Activated CD4-positive, alpha-beta T cell treated with anti-CD3 and anti-CD28 coated beads for 36 hours (primary cell): ENCODE measurements at places on chromosomes 4 and X. TPM values are rescaled to one million over a fixed set of nuclear protein-coding genes. Genes with fewer than 3 reads are reported as not detected.
A peak's percentile ranks its signal among the peaks of the same experiment; 100 is the strongest.

Gene BEND2
- total RNA-seq, result not detected

DNA sequence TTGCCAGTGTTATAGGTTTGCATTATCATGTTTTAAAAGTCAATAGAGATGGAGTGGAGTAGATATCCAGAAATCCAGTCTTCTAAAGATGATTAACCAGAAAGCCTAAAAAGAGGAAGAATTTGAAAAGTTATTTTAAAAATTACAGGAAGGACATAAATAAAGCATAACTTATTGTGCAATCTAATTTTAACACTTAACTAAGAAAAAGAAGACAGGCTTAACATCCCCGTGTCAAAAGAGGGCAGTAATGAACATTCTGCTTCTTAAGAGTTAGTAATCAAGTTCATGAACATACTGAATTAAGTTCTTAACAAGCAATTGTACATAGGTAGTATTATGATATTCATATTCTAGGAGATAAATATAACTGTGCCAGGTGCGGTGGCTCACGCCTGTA is 39.3 kb downstream of the ELF2 start:
- no peak for DNase-seq

- no peak for DNase-seq
Observed at GRCh38 chrX:10174051-10174450, 17.3 kb downstream of the CLCN4 start.

Gene NHS
- 6.7 TPM for total RNA-seq

Gene SRPX
- total RNA-seq, result not detected

Gene MGARP
- 0.35 TPM for total RNA-seq

Gene CT45A2
- total RNA-seq, result not detected

Gene HPGD
- 2.5 TPM for total RNA-seq

- DNase-seq, result no peak
Observed at GRCh38 chr4:153060196-153060595, 124.1 kb downstream of the FHDC1 start.

- DNase-seq, result no peak
Observed at GRCh38 chrX:84170931-84171330, 17.1 kb downstream of the RPS6KA6 start.

Gene LONRF3
- total RNA-seq, result 1.9 TPM

Gene TBC1D9
- total RNA-seq, result 0.11 TPM

Gene H2AZ1
- 376 TPM for total RNA-seq

DNA sequence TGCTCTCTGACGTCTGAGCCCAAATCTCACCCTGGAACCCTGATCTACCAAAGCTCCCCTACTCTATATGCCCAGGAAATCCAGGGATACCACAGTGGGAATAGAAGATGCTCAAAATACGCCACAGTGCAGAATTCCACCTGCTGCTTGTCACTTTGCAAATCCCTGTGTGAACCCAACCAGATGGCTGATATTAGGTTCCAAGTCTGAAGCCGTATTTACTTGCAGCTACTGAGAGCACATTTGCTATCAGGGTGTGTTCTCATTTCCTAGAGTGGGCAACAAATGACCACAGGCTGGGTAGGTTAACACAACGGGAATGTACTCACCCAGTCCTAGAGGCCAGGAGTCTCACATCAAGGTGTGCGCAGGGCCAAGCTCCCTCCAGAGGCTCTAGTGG is 126.8 kb downstream of the MXRA5 start:
- no peak for DNase-seq

Gene TRIM75
- not detected for total RNA-seq

Gene CXorf49B
- not detected for total RNA-seq

Gene MAGEA12
- not detected for total RNA-seq

DNA sequence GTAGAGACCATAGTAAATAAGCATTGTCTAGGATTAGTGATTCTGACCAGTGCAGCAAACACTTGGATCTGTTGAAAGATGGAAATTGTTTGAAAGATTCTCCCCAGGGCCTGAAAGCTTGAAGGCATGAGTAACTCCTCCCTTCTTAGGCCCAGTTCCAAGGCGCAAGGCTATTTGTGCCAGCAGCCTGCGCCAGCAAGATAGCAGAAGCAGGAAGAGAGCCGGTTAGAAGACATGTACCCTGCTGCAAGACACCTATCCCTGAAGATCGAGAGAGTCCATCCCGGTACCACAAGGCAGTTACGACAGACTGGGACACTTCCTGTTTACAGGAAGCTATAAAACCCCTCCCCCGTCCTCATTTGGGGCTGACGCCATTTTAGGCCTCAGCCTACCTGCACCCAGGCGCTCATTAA is 72.4 kb upstream of the JADE1 start:
- no peak for DNase-seq

Gene NUP62CL
- 1.7 TPM for total RNA-seq

- DNase-seq, result no peak
Observed at GRCh38 chr4:144410230-144410783, 235.6 kb upstream of the HHIP start.

DNA sequence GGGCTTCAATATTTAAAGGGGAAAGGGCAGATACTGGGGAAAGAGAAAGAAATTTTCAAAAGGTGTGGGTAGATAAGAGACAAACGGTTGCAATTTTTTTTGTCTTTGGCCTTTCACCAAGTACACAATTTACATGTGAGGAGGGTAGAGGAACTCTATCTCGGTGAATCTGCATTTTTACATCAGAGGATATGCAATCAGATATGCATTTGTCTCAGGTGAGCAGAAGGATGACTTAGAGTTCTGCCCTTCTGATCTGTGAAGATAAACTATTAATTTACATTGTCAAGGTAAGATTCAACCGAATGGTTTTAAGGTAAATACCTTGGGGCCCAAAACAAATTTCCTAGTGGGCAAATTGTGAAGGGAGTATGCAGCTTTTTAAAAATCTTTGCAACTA is 169.9 kb downstream of the COX18 start:
- DNase-seq, result no peak

DNA sequence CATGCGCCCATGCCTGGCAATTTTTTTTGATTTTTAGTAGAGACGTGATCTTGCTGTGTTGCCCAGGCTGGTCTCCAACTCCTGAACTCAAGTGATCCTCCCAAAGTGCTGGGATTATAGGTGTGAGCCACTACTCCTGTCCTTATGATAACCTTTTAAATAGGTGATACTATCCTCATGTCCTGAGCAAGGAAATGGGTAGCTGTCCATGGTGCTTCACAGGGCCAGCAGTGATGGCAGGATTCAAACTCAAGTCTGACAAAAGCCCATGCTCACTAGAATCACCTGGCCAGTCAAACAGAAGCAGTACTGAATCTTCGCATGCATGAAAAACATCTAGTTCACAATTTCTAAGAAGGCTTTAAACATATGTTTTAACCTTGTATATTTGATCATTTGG is 235.1 kb downstream of the NR3C2 start:
- peak; percentile 9 for DNase-seq

DNA sequence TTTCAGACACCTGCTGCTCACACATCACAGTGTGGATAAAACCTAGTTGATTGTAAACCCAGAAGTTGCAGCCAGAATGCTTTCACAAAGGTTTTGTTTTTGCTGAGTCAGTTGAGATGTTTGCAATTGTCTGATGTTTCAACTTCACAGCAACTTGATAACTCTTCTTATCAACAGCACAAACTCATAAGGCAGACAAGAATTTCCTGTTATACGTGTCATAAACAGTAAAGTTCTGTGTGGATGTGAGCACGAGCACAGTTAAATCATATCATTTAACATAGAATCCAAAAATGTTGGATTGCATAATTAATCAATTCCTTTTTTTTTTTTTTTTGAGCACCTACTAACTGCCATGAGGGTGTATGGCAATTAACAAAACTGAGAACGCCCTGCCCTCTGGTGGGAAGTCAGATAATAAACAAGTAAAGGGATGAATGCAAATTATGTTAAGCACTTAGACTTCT is 512.2 kb downstream of the PDHA2 start:
- peak; percentile 43 for DNase-seq

- no peak for DNase-seq
Observed at GRCh38 chr4:168501407-168501806, 4.6 kb downstream of the PALLD start.

- no peak for DNase-seq
Observed at GRCh38 chr4:25704516-25704915, 48.9 kb downstream of the SLC34A2 start.

- no peak for DNase-seq
Observed at GRCh38 chrX:38214551-38215531, 5.8 kb downstream of the SRPX start.

DNA sequence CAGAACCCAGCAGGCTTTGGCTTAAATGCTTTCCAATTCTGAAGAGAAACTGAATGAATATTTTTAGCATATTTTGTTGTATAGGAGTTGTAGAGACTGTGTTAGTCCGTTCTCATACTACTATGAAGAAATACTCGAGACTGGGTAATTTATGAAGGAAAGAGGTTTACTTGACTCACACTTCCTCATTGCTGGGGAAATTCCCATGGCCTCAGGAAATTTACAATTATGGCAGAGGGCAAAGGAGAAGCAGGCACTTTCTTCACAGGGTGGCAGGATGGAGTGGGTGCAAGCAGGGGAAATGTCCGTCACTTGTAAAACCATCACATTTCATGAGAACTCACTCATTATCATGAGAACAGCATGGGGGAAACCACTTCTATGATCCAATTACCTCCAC is 291.7 kb downstream of the PACRGL start:
- DNase-seq, result no peak

- no peak for DNase-seq
Observed at GRCh38 chrX:118551426-118551825, 55.8 kb downstream of the DOCK11 start.

Gene P2RY4
- 0.23 TPM for total RNA-seq

DNA sequence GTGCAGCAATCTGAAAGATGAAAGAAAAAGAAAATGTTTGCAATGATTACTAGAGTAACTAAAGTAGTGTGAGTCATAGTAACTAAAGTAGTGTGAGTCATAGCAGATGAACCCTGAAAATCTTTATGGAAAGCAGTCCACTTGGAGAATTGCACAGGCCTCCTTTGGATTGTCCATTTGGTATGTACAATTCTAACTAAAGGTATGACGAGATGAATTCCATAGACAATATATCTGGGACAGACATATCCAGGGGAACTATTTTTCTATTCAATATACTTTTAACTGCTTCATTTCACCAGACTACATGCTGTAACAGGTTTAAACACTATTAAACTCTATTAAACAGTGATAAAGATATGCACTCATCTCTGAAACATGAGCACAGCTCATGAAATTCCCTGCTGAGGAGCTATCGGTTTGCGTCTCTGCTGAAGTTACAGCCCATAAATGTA is 798.7 kb downstream of the PCDH7 start:
- no peak for DNase-seq

- DNase-seq, result no peak
Observed at GRCh38 chrX:140917354-140918115, 84.9 kb upstream of the SPANXB1 start.

DNA sequence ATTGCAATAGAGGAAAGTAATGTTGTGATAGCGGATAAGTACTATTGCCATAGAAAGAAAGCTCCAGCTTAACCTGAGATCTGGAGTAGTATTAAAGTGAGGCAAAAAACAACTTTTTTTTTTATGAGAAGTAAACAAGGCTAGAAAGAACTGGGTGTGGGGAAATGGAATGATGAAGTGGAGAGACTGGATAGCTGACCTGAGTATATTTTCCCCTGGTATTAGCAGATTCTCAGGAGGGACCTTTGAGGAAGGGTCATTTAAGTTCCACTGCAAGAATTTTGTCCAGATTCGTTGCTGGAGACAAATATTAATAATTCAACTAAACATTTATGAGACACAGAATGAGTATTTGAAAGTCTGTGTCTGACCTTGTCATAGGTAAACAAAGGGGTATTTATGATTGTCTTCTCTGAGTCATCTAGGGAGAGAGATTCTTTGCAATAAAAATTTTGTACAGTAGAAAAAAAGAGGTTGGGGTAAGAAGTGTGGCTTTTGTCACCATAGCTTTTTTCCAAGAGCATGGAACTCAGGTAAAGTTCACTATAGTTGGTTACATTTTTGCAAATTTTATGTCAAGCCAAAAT is 2095.9 kb downstream of the ARAP2 start:
- no peak for DNase-seq

Gene TRAM1L1
- not detected for total RNA-seq

DNA sequence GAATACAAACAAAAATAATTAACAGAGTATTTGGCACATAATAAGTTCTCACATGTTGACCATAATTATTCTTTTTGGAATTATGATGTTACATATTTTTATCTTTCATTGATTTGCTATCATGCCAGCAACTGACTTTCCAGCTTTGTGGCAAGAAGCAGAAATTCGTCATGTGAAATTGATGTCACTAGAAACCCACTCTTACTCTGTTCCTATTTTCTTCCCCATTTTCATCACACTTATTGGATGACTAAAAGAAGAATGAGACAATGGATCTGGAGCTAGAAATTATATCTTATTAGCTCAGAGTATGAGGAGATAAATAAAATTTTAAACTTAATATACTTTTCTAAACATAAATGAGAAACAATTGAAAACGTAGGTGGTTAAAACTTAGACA is 31.9 kb downstream of the EGF start:
- no peak for DNase-seq

Gene MAML3
- 1.9 TPM for total RNA-seq

- DNase-seq, result no peak
Observed at GRCh38 chr4:122894827-122895226, 27.6 kb downstream of the NUDT6 start.

DNA sequence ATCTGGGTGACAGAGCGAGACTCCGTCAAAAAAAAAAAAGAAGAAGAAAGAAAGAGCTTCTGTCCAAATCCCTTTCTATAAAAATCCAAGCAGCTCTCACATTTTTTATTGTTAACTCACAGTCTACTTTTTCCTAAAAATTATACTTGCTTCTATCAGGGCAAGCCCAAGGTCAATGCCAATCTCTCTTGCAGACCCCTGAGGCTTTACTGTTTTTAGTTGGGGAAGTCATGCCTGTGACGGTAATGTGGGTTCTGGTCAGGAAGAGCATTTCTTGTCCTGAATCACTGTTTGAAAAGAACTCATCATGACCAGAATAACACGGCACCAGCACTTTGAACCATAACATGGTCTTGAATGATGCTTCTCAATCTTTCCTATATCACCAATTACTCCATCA is 54.6 kb upstream of the CITED1 start:
- DNase-seq, result no peak

DNA sequence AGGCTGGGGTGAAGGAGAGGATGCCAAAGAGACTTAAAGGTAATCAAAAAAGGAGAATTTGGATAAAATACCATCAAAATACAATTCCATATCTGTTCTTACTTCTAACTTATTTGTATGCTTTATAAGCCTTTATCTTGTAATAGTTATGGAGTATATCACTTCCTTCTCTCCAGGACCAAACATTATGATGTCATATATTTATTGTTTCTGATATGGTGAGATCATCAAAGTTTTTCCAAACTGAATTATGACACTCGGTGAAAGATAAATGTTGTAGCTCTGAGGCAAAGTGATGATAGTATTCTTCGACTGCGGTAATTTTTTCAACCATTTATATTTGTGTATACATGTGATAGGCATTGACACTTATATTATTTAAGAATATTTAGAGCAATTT is 619.3 kb upstream of the TECRL start:
- no peak for DNase-seq

- DNase-seq, result no peak
Observed at GRCh38 chr4:153140294-153140693, 63.9 kb upstream of the TRIM2 start.

GRCh38 chrX:9557091-9557490 is 92.2 kb downstream of the TBL1X start:
- DNase-seq, result no peak
